ENCODE measurements at places on chromosomes 2 and 18. TPM values are rescaled to one million over a fixed set of nuclear protein-coding genes. Genes with fewer than 3 reads are reported as not detected.

DNA sequence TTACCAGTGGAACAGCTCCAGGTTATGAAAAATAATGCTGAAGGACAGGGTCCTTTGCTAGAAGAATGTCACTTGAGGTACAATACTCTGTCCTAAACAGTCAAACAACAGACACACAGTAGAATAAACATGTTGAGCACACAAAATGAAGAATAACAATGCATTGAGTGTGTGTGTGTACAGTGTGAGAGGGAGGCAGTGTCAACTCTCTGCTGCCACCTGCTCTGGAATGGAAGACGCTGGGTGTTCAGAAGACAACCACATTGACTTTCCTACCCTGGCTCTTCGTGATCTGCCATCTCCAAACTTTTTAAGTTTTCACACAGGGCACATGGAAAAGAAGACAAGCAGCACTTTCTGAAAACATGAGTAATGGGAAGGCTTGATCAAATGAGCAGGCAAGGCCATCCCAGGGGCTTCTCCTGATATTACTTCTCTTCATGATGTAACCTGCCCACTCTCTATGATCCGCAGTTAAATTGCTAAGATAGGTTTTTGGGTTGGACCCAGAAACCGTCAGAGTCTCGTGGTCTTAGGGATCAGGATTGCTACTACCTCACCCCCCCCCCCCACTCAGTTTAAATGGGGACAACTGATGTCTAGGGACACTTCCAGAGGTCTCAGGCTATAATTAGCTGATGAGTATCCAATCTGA lies 533.2 kb upstream of the TNP1 start:
- DNase-seq: peak; percentile 39

Gene GATA6
- 2.5 TPM for total RNA-seq

Gene HNMT
- 14.2 TPM for total RNA-seq

DNA sequence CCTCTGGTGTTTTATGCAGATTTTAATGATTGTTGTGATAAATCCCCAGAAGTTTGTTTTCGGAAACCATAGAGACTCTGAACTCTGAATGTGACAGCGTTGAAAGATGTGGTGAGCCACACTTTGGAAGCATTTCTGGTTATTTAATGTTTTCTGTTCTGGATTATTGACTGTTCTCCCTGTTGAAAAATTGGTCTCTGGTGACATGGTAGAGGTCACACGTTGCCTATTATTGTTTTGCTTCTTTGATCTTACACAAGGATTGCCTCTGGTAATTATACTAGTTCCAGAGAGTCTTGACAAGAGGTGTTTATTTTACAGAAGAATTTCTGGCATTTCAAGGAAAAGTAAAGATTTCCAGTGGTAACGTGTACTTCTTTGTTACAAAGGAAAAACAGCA lies 127.1 kb downstream of the GREB1L start:
- DNase-seq: no peak

GRCh38 chr2:150681120-150681804 lies 193.8 kb upstream of the RND3 start:
- peak; percentile 97 for DNase-seq

Gene CIB4
- not detected for total RNA-seq

DNA sequence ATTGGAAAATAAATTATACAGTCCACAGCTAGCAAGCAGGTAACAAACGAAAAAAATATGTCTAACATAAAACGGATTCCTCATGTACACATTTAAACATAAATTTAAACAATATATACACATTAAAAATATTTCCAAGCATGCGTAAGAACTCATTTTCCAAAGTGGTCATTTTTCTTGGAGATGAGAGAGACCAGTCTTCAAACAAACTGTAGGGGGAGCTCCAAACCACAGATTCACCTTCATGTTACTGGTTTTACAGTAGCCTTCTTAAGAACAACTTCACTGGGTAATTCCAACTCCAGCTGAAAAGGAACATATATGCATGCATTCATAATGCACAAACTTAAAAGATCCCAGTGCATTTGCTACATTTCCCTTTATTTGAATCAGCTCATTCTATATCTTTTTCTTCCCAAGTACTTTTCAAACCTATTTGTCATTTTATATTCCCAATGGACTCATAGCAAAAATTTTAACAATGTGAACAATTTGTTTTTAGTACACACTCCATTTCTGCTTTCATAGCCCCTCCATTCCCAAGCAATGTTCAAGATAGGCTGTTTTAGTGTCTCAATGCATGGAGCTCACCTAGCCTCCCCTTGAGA lies 4.7 kb upstream of the STAMBP start:
- peak; percentile 91 for DNase-seq

Gene MC2R
- not detected for total RNA-seq

DNA sequence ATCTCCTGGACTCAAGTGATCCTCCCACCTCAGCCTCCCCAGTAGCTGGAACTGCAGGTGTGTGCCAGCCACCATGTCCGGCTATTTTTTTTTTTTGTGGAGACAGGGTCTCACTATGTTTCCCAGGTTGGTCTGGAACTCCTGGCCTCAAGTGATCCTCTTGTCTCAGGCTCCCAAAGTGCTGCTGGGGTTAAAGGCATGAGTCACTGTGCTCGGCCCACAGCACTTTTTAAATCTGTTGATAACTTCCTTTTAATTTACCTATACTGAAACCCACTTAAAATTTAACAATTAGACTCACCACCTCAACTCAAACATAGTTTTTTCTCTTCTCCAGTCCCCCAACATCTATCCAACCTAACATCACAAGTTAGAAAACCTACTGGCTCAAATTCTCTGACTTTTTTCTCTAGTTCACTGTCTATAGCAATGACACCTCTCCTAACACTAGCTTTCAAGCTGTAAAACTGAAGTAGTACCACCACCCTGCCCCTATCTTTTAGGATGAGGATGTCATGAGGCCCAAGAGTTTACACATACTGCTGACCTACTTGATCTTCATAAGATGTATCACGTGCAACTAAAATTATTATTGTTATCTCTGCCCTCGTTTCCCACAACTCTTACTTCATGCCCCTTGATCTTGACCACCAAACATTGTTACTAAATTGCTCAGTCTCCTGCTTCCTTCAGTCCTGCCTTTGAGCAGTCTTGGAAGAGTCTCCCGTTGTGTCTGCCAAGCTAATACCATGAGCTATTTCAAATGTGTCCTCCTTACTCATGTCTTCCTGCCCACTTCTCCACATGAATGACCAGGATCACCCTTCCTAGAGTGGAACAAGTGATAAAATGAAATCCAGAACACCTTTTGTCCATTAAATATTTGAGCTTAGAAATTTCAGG lies 142.3 kb upstream of the ZFP36L2 start:
- peak; percentile 17 for DNase-seq

- no peak for DNase-seq
Observed at GRCh38 chr18:75937306-75937705, 509.8 kb upstream of the SMIM21 start.

DNA sequence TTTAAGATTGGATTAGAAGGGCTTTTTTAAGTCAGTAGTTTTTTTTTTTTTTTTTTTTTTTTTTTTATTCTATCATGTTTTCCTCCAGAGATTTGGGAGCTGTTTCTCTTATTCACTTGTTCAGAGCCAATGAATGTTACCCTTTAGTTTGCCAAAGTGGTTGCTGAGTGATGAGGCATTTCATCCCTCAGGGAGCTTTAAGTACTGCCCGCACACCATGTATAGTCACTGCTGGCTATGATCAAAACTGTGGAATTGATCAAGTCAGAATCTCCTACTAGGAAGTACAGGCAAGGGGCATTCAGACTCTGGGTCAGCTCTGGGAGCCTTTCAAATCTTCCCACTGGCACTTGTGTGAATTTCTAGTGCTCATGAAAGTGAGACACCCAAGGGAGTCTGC lies 201.6 kb downstream of the IKZF2 start:
- no peak for DNase-seq

Gene PRSS56
- not detected for total RNA-seq

Gene GREB1
- total RNA-seq: not detected

Gene LAMA3
- 0.18 TPM for total RNA-seq

DNA sequence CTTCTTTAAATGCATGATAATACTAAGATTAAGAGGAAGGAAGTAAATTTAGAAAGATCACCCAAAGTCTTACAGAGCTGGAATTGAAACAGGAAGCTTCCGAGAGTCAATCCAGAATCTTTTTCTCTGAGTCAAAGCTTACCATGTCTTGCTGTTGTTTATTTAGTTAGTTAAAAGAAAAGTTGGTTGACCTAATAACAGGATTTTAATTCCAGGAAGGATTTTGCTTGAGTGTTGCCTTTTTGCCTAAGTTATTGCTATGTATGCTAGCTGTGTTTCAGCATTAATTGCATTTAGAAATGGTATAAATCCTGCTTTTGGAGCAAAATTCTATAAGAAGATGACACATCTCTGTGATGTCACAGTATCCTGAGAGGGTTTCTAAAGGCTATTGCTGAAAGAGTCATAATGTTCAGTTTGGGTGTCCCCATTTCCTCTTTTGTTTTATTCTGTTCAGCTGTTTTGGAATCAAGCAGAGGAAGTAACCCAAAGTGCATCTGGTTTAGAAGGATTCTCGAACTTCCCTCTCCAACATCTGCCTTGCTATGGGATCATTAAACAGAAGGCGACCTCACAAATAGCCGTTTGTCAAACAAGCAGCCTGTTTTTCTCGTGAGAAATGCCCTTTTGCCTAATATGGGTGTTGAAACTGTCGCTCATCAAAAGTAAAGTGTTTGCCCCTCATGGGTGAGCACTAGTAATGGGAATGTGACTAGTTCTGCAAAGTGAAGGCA lies 271.5 kb upstream of the MMADHC start:
- peak; percentile 75 for DNase-seq

Gene TNFRSF11A
- total RNA-seq: under 0.01 TPM

DNA sequence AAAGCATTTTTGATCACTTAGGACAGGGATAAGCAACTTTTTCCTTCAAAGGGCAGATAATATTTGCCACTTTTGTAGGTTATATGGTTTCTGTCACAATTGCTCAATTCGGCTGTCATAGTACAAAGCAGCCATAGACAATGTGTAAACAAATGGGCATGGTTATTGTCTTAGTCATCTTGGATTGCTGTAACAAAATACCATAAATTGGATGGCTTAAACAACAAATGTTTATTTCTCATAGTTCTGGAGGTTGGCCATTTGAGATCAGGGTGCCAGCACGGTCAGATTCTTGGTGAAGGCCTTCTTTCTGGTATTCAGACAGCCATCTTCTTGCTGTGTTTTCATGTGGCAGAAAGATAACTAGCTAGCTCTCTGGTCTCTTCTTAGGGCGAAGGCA lies 91.2 kb downstream of the TAF4B start:
- DNase-seq: no peak

Gene TYMS
- 26.7 TPM for total RNA-seq

DNA sequence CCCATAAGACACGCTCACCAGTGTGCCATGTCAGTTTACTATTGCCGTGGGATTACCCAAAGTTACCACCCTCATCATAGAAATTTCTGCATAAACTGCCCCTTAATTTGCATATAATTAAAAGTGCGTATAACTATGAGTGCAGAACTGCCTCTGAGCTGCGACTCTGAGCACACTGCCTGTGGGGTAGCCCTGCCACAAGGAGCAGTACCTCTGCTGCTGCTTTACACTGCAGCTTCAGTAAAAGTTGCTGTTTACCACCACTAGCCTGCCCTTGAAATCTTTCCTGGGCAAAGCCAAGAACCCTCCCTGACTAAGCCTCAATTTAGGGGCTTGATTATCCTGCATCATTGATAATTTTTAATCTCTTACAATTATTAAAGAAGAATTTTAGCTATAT lies 213.9 kb upstream of the MAP2 start:
- DNase-seq: no peak

- no peak for DNase-seq
Observed at GRCh38 chr2:98123286-98123685, 36.3 kb downstream of the VWA3B start.

DNA sequence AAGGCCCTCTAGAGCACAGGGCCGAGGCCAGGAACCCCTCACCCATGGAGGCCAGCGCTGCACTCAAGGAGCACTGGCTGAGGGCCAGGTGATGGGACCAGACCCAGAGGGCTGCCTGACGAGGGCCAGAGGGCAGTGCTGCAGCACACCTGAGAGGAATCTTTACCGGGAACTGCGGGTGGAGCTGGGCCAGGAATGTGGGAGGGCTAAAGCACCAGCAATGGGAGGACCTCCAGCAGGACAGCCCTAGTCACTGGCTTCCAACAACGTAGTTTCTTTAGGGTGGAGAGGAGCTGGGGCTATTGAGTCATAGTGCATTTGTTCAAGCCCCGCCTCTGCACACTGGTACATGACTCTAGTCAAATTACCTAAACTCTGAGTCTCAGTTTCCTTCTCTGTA lies 143.4 kb downstream of the TMEM17 start:
- DNase-seq: no peak

Gene VIL1
- total RNA-seq: not detected

Gene EGR4
- total RNA-seq: not detected

- DNase-seq: peak; percentile 92
Observed at GRCh38 chr2:23651187-23652080, 266.5 kb downstream of the KLHL29 start.

Gene IAH1
- total RNA-seq: 58.6 TPM

GRCh38 chr18:58544616-58545337 lies 84.1 kb downstream of the ALPK2 start:
- DNase-seq: no peak

Gene PDE1A
- 0.90 TPM for total RNA-seq

DNA sequence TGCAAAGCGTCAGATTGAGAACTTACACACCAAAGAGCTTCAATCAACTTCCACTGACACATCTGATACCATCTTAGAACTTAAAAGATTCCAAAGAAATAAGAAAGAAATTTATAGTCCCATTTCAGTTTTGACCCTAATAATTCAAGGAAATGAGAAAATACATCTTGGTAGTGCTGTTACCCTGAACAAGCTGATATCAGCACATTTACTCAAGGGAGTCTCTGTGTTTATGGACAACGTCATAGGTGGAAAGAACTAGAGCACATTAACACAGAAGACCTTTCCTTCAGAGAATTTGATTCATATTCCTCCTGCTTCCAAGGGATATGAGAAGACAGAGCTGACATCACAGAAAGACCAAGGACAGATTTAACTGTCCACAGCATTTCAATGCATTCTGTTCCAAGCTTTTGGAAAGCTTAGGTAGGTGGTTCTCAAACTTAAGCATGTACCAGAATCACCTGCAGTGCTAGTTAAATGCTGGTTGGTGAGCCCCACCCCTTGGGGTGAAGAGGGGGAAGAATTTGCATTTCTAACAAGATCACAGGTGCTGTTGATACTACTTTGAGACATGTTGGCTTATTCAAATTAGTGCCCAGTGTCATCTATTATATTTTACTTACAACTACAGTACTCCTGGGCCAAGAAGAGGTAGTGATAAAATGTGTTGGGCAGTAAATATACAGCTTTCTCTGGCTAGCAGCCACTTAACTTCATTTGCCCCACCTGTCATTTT lies 59.8 kb downstream of the LDAH start:
- no peak for DNase-seq

GRCh38 chr2:105631922-105632321 lies 112.8 kb upstream of the NCK2 start:
- no peak for DNase-seq

Data from IMR-90 (cell line).